GM23248 (cell line): ENCODE measurements at places on chromosomes 11 and 22.
A peak's percentile ranks its signal among the peaks of the same experiment; 100 is the strongest.

- DNase-seq, result no peak
These were observed 161.1 kb downstream of the TEAD1 start for GRCh38 chr11:12835286-12835685.

DNA sequence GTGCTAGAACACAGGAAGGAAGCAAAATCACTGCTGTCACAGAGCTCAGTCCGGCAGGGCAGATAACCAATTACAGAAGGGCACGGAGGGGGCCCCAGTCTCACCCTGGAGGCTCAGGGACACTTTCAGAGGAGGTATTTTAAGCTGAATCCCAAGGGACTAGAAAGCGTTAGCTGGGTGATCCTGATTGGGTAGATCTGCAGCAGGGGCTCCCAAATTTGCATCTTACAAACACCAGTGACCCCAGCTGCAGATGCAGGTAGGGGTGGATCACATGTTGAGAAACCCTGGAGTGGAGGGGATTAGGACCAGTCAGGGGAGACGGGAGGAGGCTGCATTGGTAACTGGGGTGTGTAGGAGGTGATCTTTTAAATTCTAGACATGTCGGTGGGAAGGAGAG, 91.4 kb downstream of the CSNK2A3 start:
- no peak for DNase-seq

GRCh38 chr22:32761251-32761903, 40.1 kb upstream of the TIMP3 start:
- peak; percentile 48 for DNase-seq

DNA sequence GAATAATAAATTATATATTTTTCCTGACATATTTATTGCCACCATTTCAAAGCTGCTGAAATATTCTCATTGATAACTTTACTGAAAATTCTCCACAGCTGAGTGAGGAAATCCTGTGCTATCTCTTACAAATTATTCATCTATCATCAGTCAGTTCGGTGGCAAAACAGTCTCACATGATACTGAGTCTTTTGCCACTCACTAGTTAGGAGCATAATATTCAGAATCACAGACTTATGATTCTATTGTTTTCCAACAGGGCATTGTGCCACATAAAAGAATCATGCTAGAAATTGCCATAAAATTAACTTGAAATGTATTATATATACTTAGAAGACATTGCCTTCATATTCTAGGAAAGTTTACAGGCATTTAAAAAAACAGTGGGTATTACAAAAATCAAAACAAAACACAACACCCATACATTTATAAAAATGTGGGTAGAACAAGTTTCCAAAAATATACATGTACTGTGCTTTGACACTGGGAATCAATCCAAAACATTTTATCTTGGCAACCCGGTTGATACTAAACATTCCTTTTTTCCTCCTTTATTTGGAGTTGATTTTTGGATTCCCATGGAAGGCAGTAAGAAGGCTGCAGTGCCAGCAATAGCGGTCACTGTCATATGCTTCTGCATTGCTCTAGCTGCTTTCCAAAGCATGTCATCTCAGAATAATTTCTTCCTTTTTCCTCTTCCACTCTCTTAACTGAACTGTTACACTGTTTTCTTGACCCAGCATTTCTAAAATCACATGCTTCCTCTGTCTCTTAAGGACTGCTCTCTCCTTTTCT, 42.5 kb downstream of the ATG16L2 start:
- DNase-seq, result no peak

GRCh38 chr11:8744423-8744822, 61.8 kb downstream of the RPL27A start:
- DNase-seq, result peak; percentile 42

DNA sequence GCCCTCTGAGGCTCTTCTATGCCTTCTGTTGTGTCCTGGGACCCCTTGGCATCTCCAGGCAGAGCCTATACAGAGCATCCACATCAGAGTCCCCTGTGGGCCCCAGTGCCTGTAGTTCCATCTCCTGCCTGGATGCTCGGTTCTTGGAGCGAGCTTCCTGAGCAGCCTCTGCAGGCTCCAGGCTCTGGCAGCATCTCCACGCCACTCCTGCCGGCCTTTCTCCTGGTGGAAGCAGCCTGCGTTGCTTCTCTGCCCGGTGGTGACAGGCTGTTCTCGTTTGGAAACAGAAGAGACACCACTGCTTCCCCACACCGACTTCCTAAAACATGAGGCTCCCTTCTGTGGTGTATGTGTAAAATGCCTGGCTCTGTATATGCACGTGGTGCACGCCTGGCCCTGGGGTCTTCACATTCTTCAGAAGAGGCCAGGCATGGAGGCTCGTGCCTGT, 52.8 kb downstream of the BCR start:
- DNase-seq, result peak; percentile 42

DNA sequence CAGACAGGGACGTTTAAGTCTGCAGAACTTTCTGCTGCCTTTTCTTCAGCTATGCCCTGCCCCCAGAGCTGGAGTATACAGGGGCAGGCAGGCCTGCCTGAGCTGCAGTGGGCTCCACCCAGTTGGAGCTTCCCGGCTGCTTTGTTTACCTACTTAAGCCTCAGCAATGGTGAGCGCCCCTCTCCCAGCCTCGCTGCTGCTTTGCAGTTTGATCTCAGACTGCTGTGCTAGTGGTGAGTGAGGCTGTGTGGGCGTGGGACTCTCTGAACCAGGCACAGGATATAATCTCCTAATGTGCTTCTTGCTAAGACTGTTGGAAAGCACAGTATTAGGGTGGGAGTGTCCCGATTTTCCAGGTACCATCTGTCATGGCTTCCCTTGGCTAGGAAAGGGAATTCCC, 38.5 kb downstream of the NELL1 start:
- DNase-seq, result no peak

DNA sequence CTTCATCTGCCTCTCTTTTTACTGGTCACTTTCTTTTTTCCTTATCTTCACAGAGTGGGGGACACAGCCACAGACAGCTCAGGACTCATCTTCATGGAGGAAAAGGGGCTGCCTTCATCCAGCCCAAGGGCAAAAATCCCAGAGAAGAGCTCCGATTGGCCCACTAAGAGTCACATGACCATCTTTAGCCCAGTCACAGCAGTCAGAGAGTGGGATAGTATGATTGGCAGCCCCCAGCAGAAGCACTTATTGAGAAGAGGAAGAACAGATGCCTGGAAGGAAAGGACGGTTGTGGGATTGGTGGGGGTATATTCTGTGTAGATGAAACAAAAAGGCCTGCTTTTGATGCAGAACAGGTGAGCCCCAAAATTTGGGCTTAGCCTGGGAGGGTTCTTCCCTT, 77.8 kb downstream of the MN1 start:
- no peak for DNase-seq
